ENCODE measurements at places on chromosomes 6 and 20.

GRCh38 chr6:16148498-16148897 lies 19.6 kb downstream of the MYLIP start:
- no peak for DNase-seq

DNA sequence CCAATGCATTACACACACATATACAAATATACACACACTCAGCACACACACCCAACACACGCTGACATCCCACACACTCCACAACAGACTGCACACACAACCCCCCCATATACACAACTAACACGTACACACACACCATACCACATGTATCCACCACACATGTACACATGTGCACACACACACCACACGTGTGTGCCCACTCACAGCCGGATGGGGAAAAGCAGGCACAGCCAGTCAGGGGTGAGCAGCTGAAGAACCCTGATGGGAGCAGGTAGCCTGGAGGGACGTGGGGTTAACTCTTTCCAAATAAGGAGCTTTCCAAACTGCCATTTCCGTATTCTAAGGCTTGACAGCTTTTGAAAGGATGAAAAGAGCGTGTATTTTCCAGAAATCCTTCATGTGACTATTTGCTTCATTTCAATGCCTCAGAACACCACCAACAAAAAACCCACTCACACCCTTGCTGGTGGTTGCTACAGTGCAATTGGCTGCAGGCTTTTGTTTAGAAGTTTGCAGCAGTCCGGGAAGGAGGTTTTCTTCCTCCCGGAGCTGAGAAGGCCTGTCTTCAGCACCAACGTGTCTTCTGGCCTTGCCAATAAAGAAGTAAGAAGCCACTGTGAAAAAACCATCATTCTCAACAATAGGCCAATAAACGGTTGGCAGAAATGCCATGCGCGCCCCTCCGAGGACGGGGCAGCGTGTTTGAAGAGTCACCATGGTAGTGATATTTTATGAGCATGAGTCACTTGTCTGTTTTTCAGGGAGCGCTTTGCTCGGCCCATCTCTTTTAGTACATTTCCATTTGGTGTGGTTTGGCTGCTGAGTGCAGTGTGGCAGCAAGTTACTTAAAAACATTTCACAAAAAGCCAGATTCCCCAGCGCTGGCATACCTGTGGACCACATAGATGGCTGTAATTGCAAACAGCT lies 131.3 kb upstream of the GMDS start:
- DNase-seq: no peak

GRCh38 chr6:26240157-26241032 lies 124.6 kb upstream of the BTN3A2 start:
- DNase-seq: peak; percentile 97

DNA sequence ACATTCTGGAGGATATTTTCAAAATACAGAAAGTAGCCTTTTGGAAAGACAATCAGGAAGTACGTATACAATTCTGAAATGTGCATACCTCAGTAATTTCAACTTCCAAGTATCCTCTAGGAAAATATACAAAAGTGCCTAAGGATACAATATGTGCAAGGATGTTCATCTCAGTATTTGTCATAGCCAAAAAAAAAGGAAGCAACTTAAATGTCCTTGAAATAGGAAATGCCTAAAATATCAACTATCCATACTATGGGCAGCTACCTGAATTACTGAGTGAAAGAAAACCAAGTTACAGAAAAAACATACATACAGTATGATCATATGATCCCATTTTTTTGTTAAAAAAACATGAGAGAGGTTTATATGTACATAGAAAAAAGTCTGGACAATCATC lies 1.5 kb downstream of the PPIL1 start:
- no peak for DNase-seq

GRCh38 chr6:157163434-157164159 lies 159.7 kb downstream of the TMEM242 start:
- DNase-seq: no peak

DNA sequence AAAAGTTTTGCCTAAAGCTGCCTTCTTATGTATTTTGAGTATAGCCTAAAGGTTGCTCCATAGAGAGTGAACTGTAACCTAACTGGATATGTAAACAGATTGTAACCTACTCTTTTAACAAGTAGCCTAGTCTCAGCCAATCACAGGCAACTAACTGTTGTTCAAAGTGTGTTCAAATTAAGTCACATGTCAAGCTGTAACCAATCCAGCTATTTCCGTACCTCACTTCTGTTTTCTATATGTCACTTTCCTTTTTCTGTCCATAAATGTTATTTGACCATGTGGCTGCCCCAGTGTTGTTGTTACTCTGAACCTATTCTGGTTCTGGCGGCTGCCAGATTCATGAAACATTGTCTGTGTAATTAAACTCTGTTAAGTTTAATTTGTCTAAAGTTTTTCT lies 47.4 kb upstream of the RNGTT start:
- no peak for DNase-seq

DNA sequence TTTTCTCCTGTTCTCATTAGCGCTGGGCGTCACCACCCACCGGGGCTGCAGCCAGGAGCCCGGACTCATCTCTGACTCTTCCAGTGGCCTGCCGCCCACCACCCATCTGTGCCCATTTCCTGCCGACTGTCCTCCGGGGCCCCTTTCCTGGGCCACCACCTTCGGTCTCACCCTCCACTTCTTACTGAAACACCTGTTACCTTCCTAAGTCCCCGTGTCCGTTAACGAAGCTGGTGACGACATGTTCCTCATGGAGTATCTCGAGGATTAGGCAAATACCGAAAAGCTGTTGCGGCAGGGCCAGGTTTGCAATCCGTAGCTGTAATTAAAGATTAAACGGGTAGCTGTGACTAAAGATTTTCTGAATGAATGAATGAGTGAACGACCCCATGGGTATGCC lies 80.2 kb downstream of the SRC start:
- no peak for DNase-seq

DNA sequence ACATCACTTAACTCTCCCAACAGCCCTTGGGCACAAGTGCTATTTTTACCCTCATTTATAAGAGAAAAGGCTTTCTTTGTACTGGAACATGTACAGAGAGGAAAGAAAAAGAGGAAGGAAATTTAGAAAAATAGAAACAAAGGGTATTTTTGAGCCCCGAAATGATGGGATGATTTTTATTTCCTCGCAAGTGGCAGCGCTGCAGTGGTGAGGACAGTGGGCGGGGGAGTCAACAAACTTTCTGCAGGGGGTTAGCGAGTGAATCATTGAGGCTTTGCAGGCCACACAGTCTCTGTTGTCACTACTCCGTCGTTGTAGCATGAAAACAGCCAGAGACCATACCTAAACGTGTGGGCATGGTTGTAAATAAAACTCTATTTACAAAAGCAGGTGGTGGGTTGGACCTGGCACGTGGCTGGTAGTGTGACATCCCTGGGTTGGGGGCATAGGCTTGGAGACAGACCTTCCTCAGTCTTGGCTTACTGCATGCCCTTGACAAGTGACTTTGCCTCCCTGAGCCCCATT lies 25.5 kb upstream of the OCSTAMP start:
- no peak for DNase-seq

DNA sequence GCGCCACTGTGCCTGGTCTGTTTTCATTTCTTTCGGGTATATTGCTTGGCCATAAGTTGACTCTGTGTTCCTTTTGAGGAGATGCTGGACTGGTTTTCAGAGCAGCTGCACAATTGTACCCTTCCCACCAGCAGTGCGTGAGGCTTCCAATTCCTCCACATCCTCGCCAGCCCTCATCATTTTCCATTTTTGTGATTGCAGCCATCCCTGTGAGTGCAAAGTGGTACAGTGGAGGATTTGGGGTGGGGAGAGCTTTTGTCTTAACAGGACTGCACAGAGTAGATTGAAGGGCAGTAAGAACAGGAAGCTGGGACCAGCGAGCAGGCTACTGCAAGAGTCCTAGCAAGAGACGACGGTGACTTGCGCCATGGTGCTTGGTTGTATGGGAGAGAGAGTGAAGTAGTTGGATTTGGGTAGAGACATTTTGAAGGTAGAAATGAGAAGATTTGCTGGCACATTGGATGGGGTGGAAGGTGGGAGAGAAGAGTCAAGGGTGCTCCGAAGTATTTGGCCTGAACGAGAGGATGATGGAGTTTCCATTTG lies 18.3 kb downstream of the BCAS4 start:
- no peak for DNase-seq

DNA sequence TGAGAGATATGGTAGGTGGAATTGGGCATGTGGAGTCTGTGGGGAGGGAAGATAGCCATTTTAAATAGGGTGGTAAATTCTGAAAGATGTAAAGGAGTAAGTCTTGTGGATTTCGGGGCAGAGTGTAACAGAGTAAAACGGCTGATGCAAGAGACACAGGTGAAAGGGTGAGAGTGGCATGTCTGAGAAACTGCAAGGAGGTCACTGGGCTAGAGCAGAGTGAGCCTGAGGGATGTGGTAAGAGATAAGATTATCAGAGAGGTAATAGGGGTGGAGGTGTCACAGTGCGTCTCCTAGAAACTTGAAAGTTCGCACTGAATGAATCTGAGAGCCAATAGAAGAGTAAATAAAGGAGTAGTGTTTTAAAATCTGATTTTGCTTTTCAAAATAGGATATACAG lies 308.1 kb downstream of the EPM2A start:
- no peak for DNase-seq

DNA sequence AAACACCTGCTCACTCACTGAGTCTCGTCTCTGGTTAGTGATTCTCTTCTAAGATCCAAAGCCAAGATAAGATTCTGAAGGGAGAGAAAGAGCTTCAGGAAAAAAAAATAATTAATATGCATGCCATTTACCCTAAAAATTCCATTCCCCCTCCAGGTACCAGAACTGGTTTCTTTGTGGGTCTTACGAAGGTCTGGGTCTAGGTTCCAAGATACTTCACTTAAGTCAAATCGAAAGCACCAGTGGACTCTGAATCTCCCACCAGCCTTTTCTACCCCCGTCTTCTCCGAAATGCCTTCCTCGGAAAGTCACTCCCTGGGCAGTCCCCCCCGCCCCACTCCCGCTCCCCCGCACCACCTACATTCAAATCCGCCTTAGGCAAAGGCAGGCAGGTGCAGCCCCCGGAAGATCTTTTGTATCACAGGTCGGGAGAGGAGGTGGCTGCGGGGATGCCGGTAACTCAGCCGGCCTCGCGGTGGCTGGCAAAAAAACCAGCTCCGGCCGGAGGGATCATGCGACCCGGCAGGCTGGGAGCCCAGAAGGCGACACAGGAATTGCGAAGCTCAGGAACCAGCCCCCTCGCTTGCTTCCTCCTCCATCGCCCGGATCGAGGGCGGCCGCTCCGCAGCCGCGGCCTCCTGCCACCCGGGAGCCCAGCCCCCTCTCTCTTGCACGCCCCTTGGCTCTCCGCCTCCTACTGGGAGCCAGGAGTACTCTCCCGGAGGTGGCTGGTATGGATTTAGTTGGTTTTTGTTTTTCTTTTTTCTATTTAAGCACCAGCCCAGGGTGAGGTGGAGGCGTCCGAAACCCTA lies at the start of gene BCL2L1:
BCL2L1 (minus strand) TSS at position 612 of the 812 bp plus-strand sequence. CDS start 650 bp downstream, outside the sequence.
- DNase-seq: peak; percentile 92

DNA sequence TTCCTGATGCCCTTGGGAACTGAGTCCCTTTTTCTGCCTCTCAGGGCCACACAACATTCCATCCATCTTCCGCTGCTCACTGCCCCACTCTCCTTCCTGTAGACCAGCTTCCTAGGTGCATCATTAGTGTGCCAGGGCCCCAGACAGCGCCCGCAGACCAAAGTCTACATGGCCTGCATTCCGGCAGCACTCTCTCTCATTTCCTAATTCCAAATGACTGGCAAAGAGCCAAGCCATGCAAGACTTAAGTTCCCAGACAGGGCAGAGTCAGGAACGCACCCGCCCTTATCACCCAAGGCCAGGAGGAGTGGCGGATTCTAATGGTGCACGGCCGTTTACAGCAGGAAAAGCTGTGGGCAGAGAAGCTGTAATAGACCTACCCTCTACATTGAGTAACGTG lies 159.8 kb upstream of the ARID1B start:
- peak; percentile 52 for DNase-seq

- no peak for DNase-seq
Measured at GRCh38 chr6:147534116-147534860, 25.8 kb downstream of the SAMD5 start.

- DNase-seq: no peak
Measured at GRCh38 chr6:72691249-72691648, 69.4 kb downstream of the KCNQ5 start.

DNA sequence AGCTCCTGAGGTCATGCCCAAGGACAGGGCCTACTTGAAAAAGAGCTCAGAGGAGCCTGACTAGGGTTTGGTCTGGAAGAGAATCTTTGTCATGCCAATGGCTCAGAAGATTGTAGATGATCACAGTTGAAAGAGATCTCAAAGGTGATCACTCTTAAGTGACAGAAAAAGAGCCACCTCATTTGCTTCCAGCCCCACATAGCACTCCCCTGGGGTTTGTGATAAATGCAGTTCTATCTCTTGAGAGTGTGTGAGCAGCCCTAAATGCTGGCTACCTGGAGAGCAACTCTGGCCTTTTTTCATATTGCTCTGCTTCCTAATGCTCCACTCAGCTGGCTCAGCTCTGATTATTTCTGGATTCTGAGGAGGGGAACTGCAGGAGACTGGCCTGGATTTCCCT lies 39.3 kb downstream of the KLHL32 start:
- DNase-seq: no peak

DNA sequence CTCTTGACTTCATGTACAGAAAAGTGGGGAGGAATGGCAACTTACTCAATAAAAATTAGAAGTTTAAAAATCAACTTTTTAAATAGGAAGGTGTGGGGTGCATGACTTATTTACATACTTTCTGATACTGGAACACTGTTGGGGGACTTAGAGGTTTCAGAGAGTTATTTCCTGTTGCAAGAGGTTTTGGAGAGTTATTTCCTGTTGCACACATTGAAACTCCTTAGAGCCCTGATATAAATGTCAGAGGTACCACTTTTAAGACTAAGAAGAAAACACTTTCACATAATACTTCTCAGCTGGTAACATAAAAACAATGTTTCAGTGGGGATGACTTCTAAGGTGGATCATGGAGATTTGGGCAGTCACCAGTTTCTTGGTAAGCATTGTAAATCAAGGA lies 579.9 kb downstream of the MMUT start:
- DNase-seq: no peak

GRCh38 chr6:156889469-156889868 lies 112.3 kb downstream of the ARID1B start:
- DNase-seq: no peak

GRCh38 chr6:76014626-76015530 lies 57.6 kb downstream of the IMPG1 start:
- DNase-seq: peak; percentile 77

DNA sequence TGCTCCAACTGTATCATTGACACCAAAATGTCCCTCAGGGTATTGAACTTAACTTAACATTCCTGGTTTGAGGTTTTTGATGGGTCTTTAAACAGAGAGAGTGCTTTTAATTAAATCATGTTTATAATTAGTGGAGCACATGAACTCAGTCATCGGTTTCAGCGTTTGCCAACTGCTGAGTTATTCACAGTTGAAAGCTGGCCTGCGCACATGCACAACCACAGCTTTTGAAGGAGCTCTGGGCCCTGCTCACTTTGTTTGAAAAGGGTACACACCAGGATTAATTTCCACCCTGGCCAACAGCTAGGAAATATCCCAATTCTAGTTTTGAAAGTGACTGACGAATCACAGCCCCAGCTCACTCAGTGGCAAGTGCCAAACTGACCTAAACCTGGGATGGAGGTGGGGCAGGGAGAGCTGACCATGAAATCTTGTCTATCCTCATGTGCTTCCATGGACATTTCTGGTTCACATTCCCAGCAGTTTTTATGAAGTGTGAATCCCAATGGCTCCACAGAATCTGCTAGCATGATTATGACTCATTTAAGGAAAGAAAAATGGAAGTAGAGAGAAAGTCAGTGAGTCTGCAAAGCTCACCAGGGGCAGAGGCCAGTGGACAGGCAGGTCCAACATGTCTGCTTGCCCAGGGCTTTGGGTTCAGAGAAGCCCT lies 247.8 kb downstream of the FNDC1 start:
- no peak for DNase-seq

GRCh38 chr6:100366419-100366818 lies 98.3 kb downstream of the SIM1 start:
- no peak for DNase-seq
